ENCODE measurements at places on chromosomes 4 and X.

DNA sequence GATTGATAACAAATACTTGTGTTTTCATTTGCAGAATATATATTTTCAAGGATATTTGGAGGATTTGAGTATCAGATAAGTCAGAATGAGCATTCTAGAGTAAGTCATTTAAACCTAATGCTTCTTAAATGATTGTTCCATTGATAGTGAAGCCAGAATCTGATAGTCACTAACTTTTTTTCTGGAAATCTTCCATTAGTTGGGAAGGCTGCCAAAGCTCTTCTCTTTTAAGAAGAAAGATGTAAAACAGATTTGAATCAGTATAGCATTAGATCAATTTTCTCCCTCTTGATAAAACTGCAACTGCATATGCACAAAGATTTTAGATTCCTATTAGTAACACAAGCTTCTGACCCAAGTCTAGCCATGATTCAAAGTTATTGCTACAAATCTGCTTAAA lies 256.7 kb downstream of the SPOCK3 start:
- no peak for DNase-seq

DNA sequence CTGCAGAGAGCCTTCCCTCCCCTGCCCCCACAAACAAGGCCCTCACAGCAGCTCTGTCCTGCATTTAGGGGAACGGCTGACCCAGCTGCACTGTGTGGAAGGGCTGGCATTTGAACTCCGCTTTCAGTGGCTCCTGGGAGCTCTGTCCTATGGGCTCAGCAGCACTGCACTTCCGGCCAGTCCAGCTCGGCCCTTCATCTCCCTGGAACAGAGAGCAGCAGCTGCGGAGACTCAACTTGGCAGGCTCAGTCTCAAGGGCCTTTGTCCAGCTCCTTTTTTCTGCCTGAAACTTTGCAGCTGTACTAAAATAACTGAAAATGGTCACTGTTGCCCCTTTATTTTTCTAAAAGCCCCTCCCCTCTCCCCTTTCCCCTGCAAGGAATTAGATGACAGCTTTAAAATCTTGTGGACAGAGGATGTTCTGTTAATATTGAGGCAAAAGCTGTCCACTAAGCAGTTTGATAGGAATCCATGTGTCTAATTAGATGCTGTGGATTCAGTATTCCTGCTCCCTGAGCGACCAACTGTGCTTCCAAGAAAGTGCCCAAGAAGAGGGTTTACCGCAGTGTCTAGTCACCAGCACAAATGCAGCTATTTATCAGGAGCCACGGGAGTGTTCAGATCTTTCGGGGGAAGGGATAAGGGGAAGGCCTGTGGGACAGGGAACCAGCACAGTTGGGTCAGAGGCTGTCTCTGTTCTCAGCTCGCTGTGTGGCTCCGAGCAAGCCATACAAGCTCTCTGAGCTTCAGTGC lies 133.1 kb downstream of the AFAP1 start:
- no peak for DNase-seq

- no peak for DNase-seq
Observed at GRCh38 chr4:120680647-120681228, 241.8 kb downstream of the PRDM5 start.

DNA sequence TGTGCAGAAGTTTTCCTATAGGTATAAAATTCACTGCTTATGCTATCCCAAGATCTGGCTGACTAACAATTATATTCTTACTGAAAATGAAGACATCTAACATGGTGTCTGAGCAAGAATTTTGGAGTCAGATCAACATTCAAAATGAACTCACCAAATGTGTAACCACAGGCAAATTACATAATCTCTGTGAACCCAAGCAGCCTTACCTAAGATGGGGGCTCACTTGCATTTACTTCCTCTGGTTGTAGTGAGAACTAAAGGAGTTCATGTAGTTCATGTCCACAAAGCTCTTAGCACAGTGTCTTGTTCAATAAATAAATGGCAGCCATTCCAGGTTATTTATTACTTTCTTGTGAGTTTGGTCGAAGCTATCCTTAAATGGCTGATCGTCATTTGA lies 163.9 kb upstream of the LCORL start:
- DNase-seq = no peak

- DNase-seq = peak; percentile 71
Observed at GRCh38 chrX:40104630-40104984, 6.8 kb upstream of the BCOR start.

GRCh38 chrX:16212436-16212835 lies 45.2 kb downstream of the MAGEB17 start:
- DNase-seq = peak; percentile 55

DNA sequence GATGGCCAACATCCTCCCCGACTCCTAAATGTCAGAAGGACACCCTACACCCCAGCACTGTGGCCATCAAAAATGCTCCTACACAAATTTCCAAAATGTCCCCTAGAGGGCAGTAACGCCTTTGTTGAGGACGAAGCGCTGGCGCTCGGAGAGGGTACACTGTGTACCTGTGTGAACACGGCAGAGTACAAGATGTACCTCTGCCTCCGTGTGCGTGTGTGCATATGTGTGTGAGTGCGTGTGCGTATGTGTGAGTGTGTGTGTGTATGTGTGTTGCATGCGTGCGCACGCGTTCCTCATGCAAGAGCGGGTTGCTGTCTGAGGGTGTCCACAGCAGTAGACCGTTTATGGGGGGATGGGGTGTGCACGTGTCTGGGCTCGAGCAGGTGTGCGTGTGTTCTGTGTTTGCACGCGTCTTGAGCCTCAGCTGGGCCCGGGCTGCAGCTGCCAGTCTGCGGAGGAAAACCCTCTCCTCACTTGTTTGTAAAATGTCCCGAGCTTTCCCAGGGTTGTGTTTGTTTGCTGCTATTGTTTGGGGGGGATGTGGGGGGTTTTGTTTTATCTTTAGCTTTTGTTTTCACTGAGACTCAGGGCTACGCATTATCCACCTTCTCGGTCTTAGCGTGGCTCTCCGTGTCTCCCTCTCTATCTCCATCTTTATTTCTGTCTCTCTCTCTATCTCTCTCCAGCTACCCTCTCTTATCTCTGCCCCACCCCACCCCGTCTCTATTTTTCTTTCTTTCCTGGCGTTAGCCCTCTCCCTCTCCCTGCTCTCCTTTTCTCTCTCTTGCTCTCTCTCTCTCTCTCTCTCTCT lies 10.4 kb upstream of the TSPYL2 start:
- DNase-seq = peak; percentile 95

DNA sequence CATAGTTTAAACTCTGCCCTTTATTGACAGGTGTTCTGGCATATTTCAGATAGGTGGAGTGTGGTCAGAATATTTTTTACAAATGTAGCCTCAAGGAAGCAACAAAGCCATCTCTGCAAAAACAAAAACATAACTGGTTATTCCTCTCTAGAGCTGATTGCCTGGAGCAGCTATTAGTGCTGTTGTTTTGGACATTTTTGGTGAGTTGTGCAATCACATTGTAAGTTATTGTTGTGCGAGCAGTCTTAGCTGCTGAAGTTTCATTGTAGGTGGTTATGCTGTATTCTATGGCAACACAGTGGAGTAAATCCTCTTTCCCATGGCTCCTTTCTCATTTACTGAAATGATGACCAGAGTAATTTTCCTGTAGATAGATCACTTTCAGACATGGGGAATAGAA lies 1413.0 kb downstream of the PCDH7 start:
- DNase-seq = no peak

GRCh38 chr4:175252642-175253041 lies 334.5 kb downstream of the ADAM29 start:
- DNase-seq = no peak

DNA sequence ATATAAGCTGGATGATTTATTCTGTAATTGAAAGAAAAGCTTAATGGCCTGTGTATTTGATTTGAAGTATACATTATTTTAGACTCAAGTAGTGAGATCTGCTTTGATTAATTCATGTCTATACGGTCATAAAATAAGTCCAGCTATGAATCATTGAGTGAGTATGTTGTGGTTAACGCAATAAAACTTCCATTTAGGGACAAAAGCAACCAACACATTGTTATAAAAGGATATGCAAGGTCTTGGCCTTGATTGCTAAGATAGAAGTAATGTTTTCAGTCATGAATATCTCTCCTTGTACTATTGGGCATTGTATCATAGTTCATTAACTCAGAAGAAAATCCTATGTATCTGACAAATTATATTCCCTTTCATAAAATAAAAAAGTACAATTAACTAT lies 162.1 kb downstream of the EPHA5 start:
- DNase-seq = no peak

DNA sequence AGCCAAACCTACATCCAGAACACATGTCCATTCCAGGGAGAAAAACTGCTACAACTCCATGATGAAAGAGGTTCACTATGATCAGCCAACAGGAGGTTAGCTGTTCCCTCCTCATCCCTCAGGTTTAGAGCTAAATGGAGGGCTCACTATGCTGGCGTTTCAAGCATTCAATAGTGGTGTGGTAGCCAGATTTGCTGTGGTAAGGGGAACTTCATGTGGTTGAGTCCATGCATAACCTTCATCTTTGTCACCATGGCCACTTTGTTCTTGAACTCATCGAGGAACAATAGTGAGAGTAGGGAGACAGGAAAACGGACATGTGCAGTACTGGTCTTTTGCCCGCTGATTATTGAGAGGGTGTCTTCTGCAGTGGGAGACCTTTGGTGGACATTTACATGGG lies 33.8 kb downstream of the ALPK1 start:
- DNase-seq = no peak

DNA sequence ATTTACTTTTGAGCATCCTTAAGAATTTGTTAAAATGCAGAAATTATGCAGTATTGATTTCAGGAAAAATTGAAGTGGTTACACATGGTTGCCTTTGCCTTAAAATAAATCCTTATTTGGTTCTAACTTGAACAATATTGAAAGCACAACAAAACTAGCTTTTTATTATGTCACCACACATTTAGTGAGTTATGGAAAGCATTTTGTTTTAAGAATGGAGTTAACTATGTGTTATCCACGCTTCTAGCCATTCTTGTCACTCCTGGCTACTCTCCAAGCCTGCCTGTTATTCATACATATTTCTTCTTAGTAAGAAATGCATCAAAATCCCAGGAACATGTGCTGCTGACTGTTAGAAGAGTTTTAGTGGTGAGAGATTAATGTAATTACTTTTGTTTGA lies 73.9 kb downstream of the FAT4 start:
- DNase-seq = no peak

- DNase-seq = no peak
Observed at GRCh38 chr4:87982446-87983010, 7.0 kb downstream of the SPP1 start.

- DNase-seq = peak; percentile 4
Observed at GRCh38 chr4:130233377-130234047, 1137.6 kb downstream of the C4orf33 start.

DNA sequence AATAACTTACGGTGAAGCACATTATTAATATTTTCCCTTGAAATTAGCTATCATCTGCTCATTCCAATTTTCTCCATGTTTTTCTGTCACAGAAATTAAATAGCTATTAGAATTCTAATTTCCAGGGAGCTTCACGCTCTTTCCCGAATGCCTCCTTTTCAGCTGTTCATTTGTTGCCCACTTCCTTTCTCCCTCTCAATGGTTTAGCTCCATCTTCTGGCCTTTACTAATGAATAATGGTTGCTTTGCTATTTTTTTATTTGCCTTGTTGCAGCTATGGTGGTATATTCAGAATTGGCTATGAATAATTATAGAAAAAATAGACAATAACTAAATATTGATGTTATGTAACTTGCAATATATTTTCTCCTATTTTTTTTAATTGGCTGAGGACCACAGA lies 70.5 kb downstream of the GRIA2 start:
- no peak for DNase-seq

DNA sequence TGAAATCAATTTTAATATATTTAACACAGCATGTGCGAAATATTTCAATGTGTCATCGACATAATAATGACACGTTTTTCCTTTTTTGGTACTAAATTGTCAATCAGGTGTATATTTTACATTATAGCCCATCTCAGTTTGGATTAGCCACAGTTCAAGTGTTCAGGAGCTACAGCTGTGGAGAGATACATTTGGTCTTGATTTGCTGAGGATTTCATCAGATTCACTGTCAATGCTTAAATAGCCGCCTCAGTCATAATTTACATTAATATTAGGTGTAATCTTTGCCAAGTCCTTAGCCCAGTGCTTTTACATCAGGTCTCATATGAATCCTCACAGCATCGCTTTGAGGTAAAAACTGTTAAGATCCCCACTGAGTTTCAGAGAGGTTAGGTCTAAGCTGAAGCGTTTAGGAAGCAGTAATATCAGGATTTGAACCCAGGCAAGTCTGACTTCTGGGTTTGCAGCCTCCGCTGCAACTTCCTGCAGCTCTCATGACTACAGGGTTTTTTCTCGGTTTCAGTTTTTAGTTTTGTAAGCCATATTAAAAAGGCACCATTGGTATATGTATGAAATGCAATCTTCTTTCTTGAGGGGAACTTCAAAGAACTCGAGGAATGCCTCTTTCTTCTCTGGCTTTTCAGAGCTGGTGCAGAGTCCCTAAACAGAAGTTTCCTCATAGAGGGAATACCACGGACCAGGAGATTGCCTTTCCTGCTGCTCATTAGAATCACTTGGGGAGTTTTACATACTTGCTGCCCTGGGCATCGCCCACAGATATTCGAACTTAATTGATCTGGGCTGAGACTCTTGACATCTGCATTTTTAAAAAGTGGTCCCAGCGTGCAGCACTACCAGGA lies 6.4 kb downstream of the MTM1 start:
- no peak for DNase-seq

DNA sequence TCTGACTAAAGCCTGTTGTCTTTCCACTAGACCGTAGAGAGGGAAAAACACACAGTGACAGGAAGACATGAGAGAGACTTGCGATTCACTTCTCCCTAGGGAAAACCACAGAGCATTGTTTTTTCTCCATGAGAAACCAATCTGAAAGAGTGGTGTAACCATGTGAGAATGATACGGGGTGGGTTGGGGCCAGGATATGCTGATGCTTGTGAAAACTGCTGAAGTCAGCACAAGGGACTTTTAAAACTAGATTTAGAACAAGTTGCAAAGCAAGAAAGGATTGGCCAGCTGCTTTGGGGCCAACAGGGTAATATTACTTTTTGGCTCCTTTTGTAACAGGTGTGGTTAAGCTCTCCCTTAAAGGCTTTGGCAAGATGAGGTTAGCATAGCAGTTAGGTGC lies 66.1 kb downstream of the NHSL2 start:
- DNase-seq = peak; percentile 29

- no peak for DNase-seq
Observed at GRCh38 chrX:140132937-140133336, 167.6 kb upstream of the CXorf66 start.

- no peak for DNase-seq
Observed at GRCh38 chrX:2395261-2395992, 105.3 kb downstream of the DHRSX start.

DNA sequence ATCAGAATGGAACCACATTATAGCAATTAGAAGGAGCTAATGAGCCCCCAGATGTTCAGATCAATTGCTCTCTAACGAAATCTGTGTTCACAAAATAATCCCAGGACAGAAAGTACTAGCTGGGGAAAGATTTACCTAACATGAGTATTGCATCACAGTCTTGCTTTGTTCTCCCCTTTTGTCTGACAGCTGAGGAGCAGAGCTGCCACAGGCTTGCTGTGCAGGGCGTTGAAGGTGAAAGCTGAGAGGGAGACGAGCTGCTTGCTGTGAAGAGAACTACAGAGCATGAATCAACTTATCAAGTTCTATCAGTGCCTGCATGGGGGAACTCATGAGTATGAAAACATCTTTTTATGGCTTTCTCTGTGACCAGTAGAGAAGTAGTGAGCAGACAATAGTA lies 441.2 kb downstream of the CENPC start:
- no peak for DNase-seq
